ENCODE measurements at places on chromosomes 7 and 10. TPM values are rescaled to one million over a fixed set of nuclear protein-coding genes. Genes with fewer than 3 reads are reported as not detected.

- DNase-seq: no peak
Observed at GRCh38 chr10:92538231-92538958, 35.5 kb downstream of the IDE start.

- DNase-seq: no peak
Observed at GRCh38 chr10:86802473-86803108, 46.2 kb downstream of the BMPR1A start.

DNA sequence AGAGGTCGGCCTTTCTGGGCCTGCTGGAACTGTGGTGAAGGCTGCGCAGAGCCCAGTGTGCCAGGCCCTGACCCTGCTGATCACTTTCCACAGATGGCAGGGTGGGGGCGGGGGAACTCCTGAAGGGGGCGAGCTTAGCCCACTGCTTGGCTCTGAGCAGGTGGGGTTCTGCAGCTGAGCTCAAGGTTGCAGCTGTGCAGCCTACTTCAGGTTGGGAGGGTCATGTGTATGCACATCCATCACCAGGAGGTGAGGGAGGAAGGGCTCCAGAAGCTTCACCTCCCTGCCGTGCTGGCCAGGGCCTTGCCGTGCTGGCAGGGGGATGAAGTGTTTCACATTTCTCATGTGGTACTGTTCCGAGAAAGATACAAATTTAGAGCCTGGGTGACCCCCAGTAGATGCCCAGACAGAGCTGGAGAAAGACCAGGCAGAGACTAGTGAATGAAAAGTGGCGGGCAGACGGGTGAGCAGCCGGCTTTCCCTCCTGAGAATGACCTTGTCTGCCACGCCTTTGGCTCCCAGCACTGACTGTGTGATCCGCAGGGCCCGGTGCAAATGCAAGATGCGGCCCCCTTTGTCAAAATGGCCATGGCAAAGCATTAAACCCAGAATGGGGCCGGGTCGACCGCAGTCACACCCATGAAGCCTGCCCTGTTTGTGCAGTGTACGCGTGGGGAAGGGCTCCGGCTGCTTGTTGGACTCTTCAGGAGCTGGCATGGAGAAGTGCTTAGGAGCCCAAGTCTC, 25.2 kb downstream of the FAM241B start:
- no peak for DNase-seq

ELFN1 gene
- polyA plus RNA-seq: 10.9 TPM

STAG3 gene
- 11.3 TPM for polyA plus RNA-seq
